ENCODE measurements at places on chromosomes 4 and X.

- no peak for DNase-seq
Observed at GRCh38 chr4:25811374-25811690, 51.5 kb downstream of the SEL1L3 start.

GRCh38 chr4:31422006-31422405 is 701.8 kb downstream of the PCDH7 start:
- no peak for DNase-seq

DNA sequence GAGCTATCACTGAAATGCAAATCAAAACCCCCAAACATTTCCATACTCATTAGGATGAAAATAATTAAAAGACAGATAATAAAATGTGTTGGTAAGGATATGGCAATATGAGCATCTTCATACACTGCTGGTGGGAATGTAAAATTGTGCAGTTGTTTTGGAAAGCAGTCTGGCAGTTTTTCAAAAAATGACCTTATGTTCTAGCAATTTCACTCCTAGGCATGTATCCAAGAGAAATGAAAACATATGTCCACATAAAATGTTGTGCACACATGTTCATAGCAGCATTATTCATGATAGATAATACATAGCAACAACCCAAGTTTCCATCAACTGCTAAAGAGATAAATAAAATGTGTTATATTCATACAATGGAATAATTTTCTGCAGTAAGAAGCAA is 14.8 kb upstream of the GPRASP2 start:
- no peak for DNase-seq

DNA sequence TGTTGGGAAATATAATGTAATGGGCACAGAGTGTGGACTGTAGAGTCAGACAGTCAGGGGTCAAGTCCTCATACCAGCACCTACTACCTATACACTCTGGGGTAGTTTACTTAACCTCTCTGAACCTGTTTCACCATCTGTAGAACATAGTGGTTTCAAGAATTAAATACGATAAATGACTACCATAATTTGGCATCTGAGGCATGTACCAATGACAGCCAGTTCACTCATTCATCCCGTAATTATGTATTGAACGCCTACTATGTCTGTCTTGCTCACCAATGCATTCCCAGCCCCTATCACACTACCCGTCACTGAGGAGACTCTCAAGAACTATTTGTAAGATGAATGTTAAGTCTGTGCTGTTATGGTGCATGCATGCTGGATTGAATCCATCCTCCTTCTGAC is 2.0 kb upstream of the FGB start:
- no peak for DNase-seq
